ENCODE measurements at places on chromosomes 11 and 22. TPM values are rescaled to one million over a fixed set of nuclear protein-coding genes. Genes with fewer than 3 reads are reported as not detected.

KDM4D gene
- total RNA-seq = 0.94 TPM

GP1BB gene
- 39.8 TPM for total RNA-seq

GLB1L2 gene
- total RNA-seq = 9.8 TPM

LRRC56 gene
- 2.7 TPM for total RNA-seq

MS4A6A gene
- 11.7 TPM for total RNA-seq

ANGPTL5 gene
- 5.8 TPM for total RNA-seq

A4GALT gene
- total RNA-seq = 12.3 TPM

SOX10 gene
- total RNA-seq = 45.2 TPM

PDGFD gene
- total RNA-seq = 15.1 TPM

LGALS12 gene
- total RNA-seq = 0.17 TPM

KRTAP5-7 gene
- total RNA-seq = not detected

TEX54 gene
- total RNA-seq = not detected

CCDC15 gene
- 2.1 TPM for total RNA-seq

GAS2 gene
- total RNA-seq = 0.54 TPM

PKP3 gene
- 880 TPM for total RNA-seq

KCNE3 gene
- 2.0 TPM for total RNA-seq

ASPHD2 gene
- total RNA-seq = 18.8 TPM

OR5AL1 gene
- not detected for total RNA-seq

OR56A1 gene
- total RNA-seq = 0.10 TPM

ELF5 gene
- total RNA-seq = 1.9 TPM

OTOG gene
- not detected for total RNA-seq

CD3D gene
- total RNA-seq = not detected

All from lower leg skin (tissue), 4 donors.